ENCODE measurements at places on chromosomes 16 and 17.

GRCh38 chr16:89729863-89730593 is 8.7 kb downstream of the ZNF276 start:
- DNase-seq, result no peak

GRCh38 chr16:67853670-67854069 is 6.2 kb upstream of the CENPT start:
- DNase-seq, result no peak

DNA sequence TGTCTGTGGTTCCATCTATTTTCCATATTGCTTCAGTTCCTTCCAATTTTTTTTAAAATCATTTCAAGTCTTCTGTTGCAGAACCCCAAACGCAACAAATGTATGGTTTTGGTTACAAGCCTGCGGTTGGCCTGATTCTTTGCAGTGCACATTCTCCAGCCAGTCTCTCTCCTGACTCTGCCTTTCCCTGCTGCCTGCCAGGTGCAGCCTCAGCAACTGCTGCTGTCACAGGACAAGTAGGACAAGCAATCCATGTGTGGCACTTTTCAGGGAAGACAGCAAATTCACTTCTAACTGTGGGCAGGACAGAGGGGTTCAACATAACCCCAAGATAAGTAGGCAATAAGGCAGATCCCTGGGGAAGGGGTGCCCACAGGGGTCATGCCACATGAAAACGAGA is 24.2 kb downstream of the EMP2 start:
- no peak for DNase-seq

- no peak for DNase-seq
These were observed 271.2 kb downstream of the HAPSTR1 start for GRCh38 chr16:9362604-9363003.

GRCh38 chr17:38921756-38922411 is 3.5 kb upstream of the LASP1NB start:
- peak; percentile 11 for DNase-seq

GRCh38 chr17:6660805-6661463 is 9.4 kb downstream of the C17orf100 start:
- DNase-seq, result no peak

All from breast epithelium (tissue), 4 donors.